ENCODE measurements at places on chromosomes 3 and 15.

GRCh38 chr3:125957674-125958510 lies 11.1 kb upstream of the ROPN1B start:
- no peak for DNase-seq

DNA sequence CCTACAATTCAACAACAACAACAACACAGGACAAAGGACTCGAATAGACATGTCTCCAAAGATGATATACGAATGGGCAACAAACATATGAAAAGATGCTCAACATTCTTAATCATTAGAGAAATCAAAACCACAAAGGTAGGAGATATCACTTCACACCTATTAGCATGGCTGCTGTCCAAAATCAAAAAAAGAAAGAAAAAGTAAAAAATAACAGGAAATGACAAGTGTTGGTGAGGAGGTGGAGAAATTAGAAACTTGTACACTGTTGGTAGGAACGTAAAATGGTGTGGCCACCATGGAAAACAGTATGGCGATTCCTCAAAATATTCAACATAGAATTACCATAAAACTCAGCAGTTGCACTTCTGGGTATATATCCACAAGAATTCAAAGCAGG lies 312.3 kb upstream of the STT3B start:
- no peak for DNase-seq

GRCh38 chr15:51460796-51461195 lies 119.3 kb downstream of the GLDN start:
- no peak for DNase-seq

GRCh38 chr3:185263423-185263822 lies 9.6 kb upstream of the EHHADH start:
- DNase-seq, result no peak

- DNase-seq, result no peak
Observed at GRCh38 chr3:71111784-71112440, 471.6 kb downstream of the FOXP1 start.
